ENCODE measurements at places on chromosomes 12 and 14.

- peak; percentile 45 for DNase-seq
These were observed 3.1 kb downstream of the GPR33 start for GRCh38 chr14:31484754-31485153.

- no peak for DNase-seq
These were observed 86.3 kb downstream of the DRAM1 start for GRCh38 chr12:101963697-101964096.

DNA sequence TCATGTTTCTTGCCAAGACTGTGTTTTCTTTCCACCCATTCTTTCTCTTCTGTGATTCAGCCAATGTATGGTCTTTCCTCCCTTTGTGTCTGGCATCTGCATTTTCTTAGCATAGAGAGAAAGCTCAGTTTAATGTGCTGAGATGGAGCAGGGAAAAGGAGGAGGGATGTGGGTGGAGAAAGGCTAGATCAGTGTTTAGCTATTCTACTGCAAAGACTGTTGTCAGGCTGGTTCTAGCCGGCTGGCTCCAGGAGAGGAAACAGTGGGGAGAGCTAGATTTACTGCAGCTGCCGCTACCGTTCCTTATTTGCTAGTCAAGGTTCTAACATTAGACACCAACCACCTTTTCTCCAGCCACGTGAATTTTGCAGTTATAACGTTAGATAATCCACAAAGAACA lies 5.2 kb upstream of the RIMKLB start:
- peak; percentile 42 for DNase-seq

GRCh38 chr14:61525293-61526011 lies 169.9 kb upstream of the HIF1A start:
- peak; percentile 95 for DNase-seq

- DNase-seq = no peak
These were observed 7.6 kb downstream of the SLC38A2 start for GRCh38 chr12:46364777-46365580.

DNA sequence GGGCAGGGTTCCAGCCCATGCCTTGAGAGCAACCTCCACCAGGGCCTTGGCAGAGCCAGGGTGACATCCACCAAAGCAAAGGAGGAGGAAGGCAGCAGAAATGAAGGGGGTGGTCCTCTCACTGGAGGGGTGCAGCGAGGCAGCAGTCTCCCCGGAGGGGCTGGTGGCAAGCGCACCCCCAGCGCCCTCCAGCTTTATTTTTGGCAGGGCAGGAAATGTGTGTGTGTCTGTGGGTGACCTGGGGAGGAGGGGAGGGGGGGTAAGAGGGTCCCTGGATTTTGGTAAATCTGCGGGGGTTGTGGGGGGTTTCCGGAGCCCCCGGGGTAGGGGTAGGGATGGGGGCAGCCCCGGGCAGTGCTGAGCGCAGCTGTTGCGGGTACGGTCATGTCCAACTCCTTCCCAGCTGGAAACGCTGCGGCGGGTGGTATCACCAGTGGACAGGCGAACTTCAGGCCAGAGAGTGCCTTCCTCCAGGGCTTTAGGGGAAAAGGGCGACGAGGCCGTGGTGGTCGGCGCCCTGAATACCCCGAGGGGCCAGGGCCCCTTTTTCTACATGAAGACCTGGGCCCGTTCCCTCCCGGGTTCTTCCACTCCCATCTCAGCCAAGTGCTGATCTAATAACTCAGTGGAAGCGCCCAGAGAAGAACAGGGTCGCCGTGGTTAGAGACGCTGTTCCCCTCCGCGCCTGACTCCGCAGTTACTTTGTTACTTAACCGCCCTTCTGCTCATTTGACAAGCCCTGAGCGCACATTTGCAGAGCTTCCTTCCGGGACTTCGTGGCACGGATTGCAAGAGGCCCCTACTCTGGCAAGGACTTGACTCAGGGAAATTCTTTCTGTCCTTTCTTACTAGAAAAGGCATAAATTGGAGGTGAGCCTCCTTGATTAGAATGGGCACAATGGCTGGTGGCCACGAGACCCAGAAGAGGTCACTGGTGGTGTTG lies 55.2 kb downstream of the FOS start:
- peak; percentile 93 for DNase-seq

DNA sequence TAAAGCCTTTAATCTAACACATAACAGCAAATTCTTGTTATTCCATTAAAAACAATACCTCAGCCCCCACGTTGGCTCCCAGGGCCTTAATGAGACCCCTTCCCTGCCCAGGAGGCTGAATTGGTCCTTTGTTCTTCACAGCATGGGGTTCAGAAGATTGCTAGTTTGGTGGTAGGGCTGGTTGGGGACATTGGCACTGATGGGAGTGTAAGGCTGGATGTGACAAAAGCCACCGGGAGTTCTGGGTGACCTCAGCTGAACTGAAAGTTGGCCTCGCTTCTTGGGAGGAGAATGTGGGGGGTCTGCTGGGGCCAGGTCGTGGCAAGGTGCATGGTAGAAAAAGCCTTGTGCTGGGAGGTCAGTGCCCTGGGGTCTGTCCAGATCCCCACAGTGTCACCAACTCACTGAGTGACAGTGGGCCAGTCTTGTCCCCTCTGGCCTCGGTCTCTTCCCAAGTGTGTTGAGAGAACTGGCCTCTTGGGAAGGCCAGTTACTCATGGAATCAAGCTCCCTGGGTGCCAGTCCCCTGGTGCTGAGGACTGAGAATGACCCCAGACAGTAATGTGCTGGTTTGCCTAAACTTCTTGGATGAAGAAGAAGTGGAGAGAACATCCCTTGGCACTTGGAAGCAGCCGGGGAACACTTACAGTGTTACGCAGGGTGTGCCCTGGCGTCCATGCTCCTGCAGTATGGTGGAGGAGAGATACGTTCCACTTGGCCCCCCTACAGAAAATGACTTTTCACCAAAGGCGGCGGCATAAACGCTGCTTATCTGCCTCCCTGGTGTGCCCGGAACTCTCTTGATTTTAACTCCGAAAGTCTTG lies 283.7 kb upstream of the RTL1 start:
- no peak for DNase-seq

DNA sequence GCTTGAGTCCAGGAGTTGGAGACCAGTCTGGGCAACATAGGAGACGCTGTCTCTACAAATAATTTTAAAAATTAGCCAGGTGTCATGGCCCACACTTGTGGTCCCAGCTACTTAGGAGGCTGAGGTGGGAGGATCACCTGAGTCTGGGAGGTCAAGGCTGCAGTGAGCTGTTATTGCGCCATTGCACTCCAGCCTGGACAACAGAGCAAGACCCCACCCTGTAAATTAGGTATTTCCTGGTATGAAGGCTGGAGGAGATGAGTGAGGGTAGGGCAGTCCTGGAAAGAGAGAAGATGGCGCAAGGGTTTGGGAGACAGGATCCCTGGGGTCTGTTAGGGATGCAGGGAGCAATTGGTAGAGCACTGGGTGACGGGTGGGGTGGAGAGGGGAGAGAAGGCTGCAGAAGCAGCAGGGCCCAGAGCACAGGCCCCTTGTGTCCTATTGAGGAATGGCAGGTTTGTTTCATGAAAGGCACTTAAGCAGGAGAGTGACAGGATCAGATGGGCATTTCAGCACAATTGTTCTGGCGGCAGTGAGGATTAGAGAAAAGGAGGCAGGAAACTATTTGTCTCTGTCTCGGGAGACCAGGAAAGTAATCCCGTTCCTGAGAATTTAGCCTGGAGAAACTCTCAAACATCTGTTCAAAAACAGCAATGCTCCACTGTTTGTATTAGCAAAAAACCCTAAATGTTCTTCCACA lies 47.2 kb upstream of the KTN1 start:
- no peak for DNase-seq

- no peak for DNase-seq
These were observed 480.2 kb upstream of the FBXO33 start for GRCh38 chr14:39912192-39913100.

DNA sequence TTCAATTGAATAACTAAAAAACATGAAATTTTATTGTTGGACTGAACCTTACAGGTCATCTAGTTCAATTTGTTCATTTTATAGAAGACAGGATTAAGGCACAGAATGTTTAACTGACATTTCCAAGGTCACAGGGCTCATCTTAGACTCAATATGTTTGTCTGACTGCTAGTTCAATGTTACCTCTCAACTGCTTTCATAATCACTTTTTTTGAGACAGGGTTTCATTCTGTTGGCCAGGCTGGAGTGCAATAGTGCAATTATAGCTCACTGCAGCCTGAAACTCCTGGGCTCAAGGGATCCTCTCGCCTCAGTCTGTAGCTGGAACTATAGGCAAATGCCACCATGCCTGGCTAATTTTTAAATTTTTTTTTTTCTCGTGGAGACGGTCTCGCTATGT lies 24.4 kb upstream of the ITGA5 start:
- no peak for DNase-seq

DNA sequence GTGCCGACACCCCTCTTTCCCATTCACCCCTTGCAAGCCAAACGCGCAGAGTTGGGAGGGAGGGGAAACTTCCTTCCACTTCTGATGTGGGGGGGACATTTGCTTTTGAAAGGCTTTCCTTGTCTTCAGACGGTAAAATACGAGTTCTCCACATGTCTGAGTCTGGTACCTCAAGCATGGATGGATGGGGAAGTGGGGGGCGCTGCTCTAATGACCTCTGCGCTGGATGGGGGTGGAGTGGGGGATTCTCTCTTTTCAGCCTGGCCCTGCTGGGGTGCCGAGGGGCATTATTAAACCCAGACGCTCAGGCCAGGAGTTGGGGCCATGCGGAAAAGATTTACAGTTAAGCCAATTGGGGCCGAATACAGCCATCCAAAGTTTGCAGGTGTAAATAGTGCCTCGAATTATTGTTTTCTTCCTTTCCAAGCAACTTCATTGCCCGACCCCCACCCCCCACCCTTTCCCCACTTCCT lies 9.1 kb upstream of the TBX3 start:
- DNase-seq = no peak

DNA sequence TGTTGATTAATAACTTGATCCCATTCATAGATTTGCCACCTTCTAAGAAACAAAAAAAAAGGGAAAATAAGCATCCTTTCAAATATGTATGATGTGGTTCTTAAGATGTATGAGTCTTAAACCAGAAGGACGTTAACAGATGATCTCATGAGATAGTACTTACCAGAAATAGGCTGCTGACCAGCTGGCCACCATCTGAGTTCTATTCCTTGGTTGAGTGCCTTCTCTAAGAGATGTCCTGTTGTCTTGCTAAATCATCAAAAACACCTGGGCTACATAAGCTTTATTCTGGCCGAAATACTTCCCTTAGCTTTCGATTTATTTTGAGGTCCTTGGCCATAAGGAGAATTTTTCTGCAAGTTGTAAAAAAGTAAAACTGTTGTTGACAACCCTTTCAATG lies 55.6 kb downstream of the GPR65 start:
- no peak for DNase-seq

DNA sequence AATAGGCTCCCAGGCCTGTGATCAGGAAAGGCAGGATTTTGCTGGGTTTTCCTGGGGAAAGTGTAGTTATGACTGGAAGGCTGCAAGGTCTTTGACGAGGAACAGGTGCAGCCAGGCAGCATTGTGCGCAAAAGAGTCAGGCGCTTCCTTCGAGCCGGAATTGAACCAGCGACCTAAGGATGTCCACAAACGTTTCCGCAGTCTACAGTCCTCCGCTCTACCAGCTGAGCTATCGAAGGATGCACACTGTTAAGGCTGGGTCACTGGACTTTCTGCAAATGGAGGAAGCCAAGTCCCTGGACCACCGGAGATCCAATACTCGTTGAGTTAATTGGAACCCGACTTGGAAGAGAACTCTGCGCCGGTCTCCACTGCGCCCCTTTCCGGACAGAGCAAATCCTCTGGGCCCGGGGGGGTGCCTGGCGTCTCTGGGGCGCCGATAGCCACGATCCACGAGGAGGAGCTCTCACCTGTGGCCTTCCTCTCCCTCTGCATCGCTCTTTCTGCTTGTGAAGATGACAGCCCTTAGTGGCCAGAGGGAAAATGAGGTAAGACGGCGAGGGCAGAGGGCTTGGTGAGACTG lies 18.4 kb upstream of the OR6S1 start:
- DNase-seq = no peak

- peak; percentile 69 for DNase-seq
These were observed 21.9 kb upstream of the FAIM2 start for GRCh38 chr12:49925433-49926204.

DNA sequence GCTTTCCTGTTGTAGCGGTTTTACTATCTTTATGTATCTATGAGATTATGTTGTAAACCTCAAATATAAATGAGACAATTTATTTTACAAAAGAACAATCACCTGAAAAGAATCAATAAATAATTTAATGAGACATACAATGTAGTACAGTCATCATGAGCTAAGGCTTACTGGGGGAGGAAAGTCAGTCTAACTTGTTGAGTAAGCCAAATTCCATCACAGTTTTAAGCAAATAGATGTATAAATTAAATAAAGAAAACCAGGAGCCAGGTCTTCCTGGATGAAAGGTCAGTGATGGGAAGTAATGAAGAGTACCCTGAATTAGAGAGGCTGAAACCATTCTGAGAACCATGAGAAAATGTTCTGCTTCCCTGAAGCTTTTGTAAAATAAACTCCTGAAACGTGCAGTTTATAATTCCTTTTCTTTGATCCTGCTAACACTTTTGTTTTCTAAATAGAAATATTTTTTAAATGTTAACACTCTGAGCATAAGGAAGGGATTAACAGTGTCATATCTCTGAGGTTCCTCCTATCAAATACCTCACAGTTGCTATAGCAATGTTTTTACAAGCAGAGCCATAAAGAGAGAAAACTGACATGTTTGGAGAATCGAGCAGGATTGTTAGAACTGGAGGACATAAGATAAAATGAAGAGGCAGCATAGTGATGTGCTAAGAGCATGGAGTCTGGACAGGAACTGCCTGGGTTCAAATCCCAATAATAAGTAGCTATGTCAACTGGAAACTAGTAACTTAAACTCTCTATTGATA lies 444.9 kb upstream of the FOXG1 start:
- DNase-seq = no peak

GRCh38 chr12:11884706-11885105 lies 186.0 kb upstream of the BCL2L14 start:
- DNase-seq = peak; percentile 78

DNA sequence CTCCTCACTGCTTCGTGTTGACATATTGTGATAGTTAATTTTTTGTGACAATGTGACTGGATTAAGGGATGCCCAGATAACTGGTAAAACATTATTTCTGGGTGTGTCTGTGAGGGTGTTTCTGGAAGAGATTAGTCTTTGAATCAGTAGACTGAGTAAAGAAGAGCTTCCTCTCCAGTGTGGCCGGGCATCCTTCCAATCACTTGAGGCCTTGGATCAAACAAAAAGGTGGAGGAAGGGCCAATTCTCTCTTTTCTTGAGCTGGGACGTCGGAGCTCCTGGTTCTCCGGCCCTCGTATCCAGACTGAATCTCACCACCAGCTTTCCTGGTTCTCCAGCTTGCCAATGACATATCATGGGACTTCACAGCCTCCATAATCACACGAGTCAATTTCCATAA lies 240.4 kb downstream of the CHST11 start:
- no peak for DNase-seq

DNA sequence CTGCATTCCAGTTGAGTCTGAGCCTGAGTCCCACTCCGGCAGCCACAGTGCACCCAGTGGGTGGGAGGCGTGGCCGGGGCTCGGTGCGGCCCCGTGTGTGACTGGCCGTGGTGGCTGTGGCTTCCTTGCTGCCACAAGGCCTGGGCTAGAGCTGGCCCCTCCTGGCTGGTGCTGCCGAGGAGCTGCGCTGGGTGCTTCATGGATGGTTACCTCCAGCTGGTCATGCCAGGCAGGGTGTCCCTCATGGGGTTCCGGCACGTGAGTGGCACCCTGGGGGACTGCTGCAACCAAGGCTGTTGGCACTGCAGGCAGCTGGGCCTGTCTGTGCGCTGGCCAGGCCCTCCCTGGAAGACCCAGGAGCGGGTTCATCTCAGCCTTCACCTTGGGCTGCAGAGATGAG lies 62.7 kb downstream of the KIF26A start:
- no peak for DNase-seq
